Hepatocyte (in vitro differentiated cells): ENCODE measurements at places on chromosomes 3 and 15. TPM values are rescaled to one million over a fixed set of nuclear protein-coding genes. Genes with fewer than 3 reads are reported as not detected.
A peak's percentile ranks its signal among the peaks of the same experiment; 100 is the strongest.

The TGFBR2 gene
- total RNA-seq: 50.5 and 52.8 TPM in 2 replicates

The IGSF10 gene
- total RNA-seq: 1.0 and 1.4 TPM in 2 replicates

The HESX1 gene
- 1.3 and 1.7 TPM in 2 replicates for total RNA-seq

The IL17RC gene
- 27.3 and 39.4 TPM in 2 replicates for total RNA-seq

- H3K4me3 ChIP-seq: peak overlapping the region; percentile 88
- DNase-seq: peak; percentile 33
- peak overlapping the region; percentile 94 for H3K27ac ChIP-seq
- no peaks in the 10 kb centered on the region for H3K27me3 ChIP-seq
These were observed 424 bp downstream of the HAUS2 start for GRCh38 chr15:42549032-42549491.

GRCh38 chr3:163508206-163508605 lies 1570.1 kb downstream of the SI start:
- H3K4me3 ChIP-seq: no peak overlapping the region
- H3K27ac ChIP-seq: no peak overlapping the region
- no peaks in the 10 kb centered on the region for H3K4me1 ChIP-seq
- DNase-seq: no peak
- no peaks in the 10 kb centered on the region for H3K36me3 ChIP-seq

GRCh38 chr3:40752492-40752891 lies 227.7 kb downstream of the ZNF621 start:
- no peak overlapping the region for H3K4me3 ChIP-seq
- no peak for DNase-seq
- no peaks in the 10 kb centered on the region for H3K36me3 ChIP-seq
- no peaks in the 10 kb centered on the region for H3K27me3 ChIP-seq

GRCh38 chr3:33717616-33717865 lies 513 bp downstream of the CLASP2 start:
- peak overlapping the region; percentile 100 for H3K27ac ChIP-seq
- H3K27me3 ChIP-seq: no peaks in the 10 kb centered on the region
- peaks cover 8% of the 10 kb centered on the region for H3K4me1 ChIP-seq
- peak overlapping the region; percentile 97 for H3K4me3 ChIP-seq
- H3K36me3 ChIP-seq: no peaks in the 10 kb centered on the region
